ENCODE measurements at places on chromosomes 4 and X. TPM values are rescaled to one million over a fixed set of nuclear protein-coding genes. Genes with fewer than 3 reads are reported as not detected.

- DNase-seq: peak; percentile 32
These were observed 7.7 kb downstream of the FANCB start for GRCh38 chrX:14865201-14865600.

DNA sequence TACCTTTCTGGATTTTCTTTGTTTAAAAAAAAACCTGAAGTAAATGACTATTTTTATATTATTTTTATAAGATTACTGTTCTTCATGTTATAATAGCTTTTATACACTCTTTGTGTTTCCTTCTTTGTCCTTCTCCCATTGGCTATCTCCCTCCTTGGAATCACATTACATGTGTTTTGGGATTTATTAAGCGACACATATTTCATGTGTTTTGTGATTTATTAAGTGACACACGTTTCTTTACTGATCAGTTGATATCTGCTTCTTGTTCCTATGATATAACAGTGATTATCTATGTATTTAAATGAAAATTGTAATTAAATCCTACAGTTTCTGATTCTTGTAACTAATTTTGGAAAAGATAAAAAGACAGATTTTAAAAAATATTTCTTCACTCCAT lies 817.3 kb upstream of the AGA start:
- DNase-seq: no peak

- peak; percentile 9 for DNase-seq
These were observed 809.0 kb downstream of the FAT4 start for GRCh38 chr4:126123611-126124325.

- no peak for DNase-seq
These were observed 237.9 kb downstream of the KCTD8 start for GRCh38 chr4:44210750-44211149.

GRCh38 chr4:129239088-129239487 lies 143.1 kb downstream of the C4orf33 start:
- peak; percentile 24 for DNase-seq

CFAP47 gene
- total RNA-seq: not detected

- no peak for DNase-seq
These were observed 199.0 kb upstream of the MAMLD1 start for GRCh38 chrX:150163956-150164726.

Measured in fibroblast of villous mesenchyme (primary cell).